ENCODE measurements at places on chromosomes 16 and 17.
A peak's percentile ranks its signal among the peaks of the same experiment; 100 is the strongest.

GRCh38 chr16:71895679-71896365, 491 bp downstream of the IST1 start:
- DNase-seq: no peak

- DNase-seq: no peak
Measured at GRCh38 chr17:40714473-40714872, 10.9 kb upstream of the KRT24 start.

DNA sequence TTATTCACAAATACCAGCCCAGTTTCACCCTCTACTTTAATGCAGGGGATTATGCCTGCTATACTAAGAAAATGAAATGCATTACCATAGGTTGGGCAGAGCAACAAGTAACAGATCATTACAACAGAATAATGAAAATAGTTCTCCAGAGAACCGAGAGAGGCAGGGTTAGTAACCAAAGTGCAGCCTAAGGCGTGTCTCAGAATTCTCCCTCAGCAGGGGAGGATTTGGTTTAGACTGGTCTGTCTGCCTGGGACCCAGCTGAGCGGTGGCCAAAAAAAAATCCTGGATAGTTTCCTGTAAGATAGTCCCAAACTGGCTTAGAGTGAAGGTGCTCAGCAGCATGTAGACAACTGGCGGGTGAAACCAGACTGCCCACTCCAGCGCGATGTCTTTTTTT, 30.8 kb upstream of the ADCY7 start:
- no peak for DNase-seq

DNA sequence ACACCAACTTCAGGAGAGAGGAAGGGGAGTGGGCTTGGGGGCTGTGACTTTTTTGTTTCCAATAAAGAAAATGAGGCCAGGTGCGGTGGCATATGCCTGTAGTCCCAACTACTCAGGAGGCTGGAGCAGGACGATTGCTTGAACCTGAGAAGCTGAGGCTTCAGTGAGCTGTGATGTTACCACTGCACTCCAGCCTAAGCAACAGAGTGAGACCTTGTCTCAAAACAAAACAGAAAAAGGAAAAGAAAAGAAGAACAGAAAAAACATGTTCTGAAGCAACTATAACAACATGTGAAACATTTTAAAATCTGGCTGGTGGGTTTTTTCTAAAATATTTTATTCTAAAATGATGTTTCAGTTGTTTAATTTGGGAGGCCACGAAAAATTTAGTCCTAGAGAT, 554.0 kb upstream of the ZFHX3 start:
- DNase-seq: no peak

DNA sequence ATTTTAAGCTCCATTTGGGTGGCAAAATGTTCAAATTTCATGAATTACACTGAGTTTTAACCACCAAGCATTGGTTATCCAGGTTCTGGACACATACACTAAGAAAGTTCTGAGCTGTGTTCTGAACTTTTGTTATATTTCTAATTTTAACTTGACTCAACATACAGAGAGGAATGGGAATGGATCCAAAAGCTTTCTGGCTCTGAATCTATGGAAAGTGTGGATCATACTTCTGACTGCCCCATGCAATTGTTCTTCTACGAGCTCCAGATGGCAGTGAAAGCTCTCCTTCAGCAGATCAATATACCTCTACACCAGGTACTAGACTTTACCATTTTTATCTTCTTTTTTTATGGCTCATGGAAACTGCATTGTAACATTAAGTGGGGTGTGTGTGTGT, 113.0 kb upstream of the NOG start:
- DNase-seq: no peak

DNA sequence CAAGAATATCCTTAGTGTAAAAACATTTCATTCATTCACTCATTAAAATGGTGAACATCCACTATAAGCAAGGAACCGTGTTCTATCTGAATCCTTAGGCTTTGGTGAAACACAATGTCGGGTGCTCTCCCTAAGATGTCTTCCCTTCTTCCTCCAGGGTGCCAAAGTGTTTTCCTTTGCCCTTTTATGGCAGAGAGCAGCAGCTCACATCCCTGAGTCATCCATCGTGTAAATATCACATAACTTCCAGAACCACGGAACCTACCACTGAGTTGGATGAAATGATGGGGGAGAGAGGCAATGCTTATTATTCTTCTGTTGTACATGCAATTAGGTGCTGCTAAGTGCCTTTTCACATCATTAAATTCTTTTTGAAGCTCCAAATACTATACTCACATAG, 50.2 kb downstream of the DNAH3 start:
- no peak for DNase-seq

GRCh38 chr16:3068487-3068886, 3.0 kb downstream of the IL32 start:
- no peak for DNase-seq

- DNase-seq: peak; percentile 88
Measured at GRCh38 chr16:52549011-52549692, 2.2 kb upstream of the TOX3 start.

GRCh38 chr16:57604177-57604576, 24.3 kb upstream of the ADGRG1 start:
- no peak for DNase-seq

- DNase-seq: peak; percentile 75
Measured at GRCh38 chr16:49776085-49776595, 79.8 kb downstream of the ZNF423 start.

DNA sequence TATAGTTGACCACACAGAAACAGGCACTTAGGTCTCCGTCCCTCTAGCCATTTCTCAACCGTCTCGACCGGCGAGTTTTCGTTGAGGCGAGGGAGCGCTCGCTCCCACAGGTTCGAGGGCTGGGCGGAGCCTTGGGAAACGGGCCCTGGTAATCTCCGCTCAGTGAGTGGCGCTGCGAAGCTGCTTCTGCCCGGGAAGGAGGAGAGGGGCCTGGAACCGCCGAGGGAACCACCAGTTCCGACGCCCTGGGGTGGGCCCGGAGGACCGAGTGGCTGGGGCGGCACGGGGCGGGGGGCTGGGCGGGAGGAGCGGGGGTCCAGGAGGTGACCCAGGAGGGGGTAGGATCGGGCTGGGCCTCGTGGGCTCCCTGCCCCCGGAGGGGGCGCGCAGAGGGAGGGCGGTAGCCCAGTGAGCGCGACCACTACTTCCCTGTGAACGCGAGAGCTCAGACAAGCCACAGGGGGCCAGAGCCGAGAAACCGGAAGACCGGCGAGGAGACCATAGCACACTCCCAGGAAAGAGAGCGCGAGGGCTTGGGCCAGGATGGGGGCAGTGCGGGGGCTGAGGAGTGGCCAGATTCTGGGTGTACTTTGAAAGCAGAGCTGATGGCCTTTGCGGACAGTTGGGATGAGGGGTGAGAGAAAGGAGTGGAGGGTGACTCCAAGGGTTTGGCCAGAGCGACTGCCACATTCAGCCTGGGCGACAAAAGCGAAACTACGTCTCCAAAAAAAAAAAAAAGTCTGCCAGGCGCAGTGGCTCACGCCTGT, 29.9 kb upstream of the ARL4D start:
- peak; percentile 94 for DNase-seq

GRCh38 chr17:66831383-66832210, 3.3 kb upstream of the CACNG5 start:
- no peak for DNase-seq

DNA sequence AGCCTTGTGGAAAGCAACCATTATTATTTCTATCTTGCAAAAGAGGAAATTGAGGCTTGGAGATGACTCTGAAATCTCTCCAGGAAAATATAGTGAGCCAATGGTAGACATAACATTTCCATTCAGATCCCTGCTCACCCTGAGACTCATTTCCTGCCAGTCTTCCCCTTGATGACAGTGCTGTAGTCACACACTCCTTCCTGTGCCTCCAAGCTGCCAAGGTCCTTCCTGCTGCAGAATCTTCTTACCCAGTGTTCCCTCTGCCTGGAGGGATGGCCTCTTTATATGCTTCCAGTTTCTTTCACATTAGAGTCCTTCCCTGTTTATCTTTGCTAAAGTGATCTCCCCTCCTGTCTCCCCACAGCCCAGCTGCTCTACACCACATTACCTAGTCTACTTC, 648.1 kb downstream of the TOX3 start:
- DNase-seq: peak; percentile 6

- DNase-seq: no peak
Measured at GRCh38 chr17:52947418-52947817, 788.9 kb upstream of the CA10 start.

DNA sequence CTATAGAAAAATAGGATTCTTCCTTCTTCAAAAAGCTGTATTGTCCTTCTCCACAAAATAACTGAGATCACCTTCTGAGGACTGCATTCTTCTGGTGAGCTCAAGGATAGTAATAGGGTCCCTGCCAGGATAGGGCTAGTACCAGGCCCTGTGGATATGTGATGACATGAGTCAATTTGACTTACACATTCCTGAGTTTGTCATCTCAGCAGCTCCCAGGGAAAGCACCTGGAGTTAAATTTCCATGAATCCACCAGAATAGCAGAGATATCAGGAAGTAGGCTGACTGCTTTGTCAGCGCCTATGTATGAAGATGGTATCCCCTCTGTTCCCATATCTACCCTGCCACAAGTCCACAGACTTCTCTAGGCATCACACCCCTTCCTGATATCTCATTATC, 225.8 kb downstream of the PMP22 start:
- peak; percentile 89 for DNase-seq

DNA sequence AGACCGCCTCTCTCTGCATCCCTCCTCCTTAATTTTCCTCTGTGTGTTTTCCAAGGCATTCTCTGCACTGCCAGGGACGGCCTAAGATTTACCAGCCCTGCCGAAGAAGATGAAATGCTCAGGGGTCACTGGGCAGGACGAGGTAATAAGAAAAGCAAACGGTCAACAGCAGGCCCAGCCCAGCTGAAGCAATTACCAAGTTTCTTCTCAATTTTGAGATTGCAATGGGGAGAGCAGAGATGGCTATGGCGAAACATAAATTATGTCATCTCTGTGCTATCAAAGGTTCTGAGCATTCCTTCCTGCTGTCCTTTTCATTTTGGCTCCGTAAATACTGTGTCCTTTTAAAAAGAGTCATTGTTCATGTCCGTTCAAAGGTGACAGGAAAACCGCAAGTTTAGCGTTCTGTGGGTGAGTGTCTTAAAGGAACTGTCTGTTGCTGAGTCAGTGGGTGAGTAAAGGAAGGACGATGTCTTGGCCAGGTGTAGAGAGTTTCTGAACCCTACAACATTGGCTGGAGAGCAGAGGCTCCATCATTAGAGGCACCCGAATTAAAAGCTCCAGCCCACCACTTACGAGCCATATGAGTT, 753.9 kb upstream of the EEF2KMT start:
- no peak for DNase-seq

Measured in mesendoderm (in vitro differentiated cells).